ENCODE measurements at places on chromosomes 4 and X.
A peak's percentile ranks its signal among the peaks of the same experiment; 100 is the strongest.

DNA sequence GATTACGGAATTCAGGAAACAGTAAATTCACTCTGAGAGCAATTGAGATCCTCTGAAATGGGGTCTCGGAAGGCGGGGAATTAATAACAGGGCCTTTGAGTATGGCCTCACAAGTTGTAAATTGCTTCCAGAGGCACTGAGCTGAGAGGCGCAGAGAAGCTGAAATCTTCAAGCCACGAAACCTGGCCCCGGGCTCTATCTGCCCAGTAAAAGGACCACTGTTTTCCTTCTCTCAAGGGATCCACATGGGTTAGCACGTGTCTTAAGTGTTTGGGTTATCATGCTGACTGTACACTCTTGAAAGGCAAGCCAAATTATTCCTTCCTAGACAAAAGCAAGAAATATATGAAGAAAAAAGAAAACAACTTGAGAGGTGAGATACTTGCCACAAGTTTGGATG, 1012.9 kb upstream of the FTHL17 start:
- DNase-seq = no peak

- DNase-seq = no peak
These were observed 60.0 kb downstream of the FHIP1A start for GRCh38 chr4:151468715-151469696.

GRCh38 chrX:47662144-47662657, 3.2 kb upstream of the UXT start:
- no peak for DNase-seq

DNA sequence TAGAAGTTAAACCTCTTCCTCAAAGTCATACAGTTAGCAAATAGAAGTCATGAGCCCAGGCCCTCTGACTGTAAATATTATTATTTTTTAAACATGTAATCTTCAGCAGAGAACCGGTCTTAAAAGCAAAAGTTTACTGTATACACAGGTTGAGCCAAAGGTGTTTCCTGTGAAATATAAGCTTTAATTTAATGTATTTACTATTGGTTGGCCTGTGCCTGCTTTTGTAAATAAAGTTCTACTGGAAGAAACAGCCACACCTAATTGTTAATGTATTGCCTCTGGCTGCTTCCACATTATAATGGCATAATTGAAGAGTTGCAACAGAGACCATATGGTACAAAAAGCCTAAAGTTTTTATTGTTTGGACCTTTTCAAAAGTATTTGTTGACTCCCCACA, 61.0 kb upstream of the PRDM8 start:
- no peak for DNase-seq

GRCh38 chr4:39279416-39279815, 86.7 kb downstream of the RFC1 start:
- DNase-seq = no peak

- no peak for DNase-seq
These were observed 189.3 kb downstream of the DHRSX start for GRCh38 chrX:2311501-2311900.

- DNase-seq = no peak
These were observed 1.0 kb downstream of the SHISA3 start for GRCh38 chr4:42398171-42398870.

- DNase-seq = no peak
These were observed 14.8 kb upstream of the RASGEF1B start for GRCh38 chr4:81486502-81486901.

DNA sequence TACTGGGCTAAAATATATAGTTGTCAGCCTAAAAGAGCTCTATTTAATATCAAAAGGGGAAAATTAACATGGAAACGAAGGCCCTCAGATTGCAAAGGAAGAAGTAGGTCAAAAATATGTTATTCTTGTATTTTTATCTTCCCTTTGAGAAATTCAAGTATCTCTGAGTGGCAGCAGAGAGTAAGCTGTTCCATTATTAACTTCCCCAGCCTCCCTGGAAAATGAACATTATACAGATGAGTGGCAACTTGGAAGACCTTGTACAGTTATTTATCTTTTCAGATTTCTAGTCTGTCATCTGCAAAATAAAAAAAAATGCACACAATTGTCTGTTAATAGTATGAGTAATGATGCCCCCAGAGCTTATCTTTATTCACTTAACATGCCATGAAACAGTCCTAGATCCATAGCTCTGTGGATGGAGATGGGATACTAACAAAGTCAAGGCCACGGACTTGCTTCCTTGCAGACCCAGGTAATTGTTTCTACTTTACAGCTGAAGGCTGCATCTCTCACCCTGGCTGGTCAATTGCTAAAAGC, 93.0 kb downstream of the CORIN start:
- DNase-seq = no peak

- no peak for DNase-seq
These were observed 180.6 kb downstream of the RNF150 start for GRCh38 chr4:140952717-140953116.

DNA sequence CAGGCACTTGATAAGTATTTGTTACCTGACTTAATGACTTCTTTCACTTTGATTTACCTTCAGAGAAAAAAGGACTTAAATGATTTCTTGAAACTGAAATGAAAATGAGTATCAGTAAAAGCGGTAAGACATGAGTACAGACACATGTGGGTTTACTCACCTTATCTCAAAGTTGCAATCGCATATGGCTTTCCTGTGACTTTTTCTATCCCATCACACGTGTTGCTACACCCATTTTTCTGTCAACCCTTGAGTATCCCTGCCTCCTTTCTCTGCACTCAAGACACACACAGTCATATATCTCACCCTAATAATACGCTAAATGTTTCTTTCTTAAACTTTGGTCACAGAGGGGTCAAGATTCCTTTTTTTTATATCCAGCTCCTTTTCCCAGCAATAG, 11.0 kb upstream of the ARHGEF38 start:
- DNase-seq = no peak

DNA sequence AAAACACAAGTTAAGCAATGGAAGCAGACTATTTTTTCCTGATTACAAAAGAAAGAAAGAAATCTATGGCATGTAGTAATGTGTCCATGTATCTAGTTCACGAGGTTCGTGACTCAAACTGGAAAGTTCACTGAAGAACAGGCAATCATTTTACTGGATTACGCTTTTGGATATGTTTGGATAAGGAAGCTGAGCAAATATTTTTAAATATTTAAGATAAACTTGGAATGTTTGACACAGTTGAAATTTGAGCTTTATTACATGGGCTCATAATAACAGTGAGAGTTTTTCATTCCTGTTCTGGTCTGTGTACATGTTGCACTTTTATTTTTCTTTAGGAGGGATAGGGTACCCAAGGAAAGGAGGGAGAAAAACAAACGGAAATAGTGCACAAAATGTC, 244.2 kb upstream of the GK2 start:
- no peak for DNase-seq

DNA sequence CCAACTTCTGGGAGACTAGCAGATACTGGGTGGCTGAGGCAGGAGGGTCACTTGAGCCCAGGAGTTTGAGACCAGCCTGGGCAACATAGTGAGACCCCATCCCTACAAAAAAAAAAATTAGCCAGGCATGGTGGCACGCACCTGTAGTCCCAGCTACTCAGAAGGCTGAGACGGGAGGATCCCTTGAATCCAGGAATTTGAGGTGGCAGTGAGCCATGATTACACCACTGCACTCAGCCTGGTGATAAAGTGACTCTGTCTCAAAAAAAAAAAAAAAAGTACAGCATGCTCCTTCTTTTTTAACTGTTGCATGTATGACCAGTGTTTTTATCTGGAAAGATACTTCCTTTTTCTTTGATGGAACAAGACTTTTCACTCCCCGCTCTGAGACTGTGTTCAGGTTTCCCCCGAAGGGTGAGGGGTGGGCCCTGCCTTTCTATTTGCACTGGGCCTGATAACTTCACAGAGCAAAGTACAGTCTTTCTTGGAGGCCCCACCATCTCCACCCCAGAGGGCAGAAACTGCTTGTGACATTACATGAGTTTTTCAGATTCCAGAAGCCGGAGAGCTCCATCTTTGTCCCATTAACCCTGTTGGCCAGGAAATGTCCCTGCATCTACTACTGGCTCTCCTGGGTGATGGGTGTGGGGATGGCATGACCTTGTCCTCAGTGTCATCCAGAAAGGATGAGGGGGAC, 35.2 kb downstream of the NYX start:
- no peak for DNase-seq

DNA sequence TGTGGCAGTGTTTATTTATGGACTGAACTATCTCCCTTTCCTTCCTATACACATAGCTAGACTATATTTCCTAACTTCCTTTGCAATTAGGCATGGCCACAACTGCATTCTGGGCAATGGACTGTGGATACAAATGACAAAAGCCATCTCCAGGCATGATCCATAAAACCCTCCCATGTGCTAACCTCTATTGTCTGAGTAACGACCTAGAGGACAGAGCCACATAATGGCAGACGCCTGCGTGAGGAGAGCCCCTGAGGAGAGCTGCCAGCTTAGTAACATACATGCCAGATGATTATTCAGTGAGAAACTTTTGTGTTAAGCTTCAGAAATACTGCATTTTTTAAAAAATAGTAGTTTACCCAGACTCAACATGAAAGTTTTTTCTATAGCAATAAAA, 142.9 kb downstream of the ADGRA3 start:
- DNase-seq = no peak

GRCh38 chrX:120450163-120450562, 18.9 kb downstream of the LAMP2 start:
- DNase-seq = no peak

DNA sequence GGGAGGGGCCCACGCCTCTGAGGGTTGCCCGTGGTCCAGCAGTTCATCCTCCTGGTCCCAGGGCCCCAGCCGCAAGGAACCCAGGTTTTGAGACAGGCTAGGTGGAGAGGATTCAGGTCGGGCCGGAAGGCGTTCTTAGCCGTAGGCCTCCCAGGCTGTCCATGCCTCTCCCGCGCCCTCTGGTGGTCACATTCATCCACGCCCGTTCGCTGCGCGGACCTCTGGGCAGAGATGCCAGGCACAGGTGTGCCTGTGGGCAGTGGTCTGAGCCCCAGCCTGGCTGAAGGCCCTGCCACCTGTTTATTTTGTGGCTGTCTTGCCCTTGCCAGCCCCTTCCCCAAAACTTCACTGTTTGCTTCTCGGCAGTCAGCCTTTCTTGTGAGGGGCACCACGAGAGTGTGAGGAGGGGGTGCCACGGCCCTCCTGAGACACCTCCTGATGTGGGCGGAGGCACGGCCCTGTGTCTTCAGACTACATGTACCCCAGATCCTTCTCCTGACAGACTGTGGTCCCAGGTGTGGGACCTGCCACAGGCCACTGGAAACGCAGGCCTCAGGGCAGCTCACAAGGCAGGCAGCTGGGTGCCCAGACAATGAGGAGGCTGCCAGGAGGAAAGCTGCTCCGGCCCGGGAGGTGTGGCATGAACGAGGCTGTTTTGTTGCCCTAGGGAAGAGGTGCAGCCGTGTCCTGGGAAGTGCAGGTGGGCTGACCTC, 5.0 kb downstream of the UVSSA start:
- peak; percentile 88 for DNase-seq

DNA sequence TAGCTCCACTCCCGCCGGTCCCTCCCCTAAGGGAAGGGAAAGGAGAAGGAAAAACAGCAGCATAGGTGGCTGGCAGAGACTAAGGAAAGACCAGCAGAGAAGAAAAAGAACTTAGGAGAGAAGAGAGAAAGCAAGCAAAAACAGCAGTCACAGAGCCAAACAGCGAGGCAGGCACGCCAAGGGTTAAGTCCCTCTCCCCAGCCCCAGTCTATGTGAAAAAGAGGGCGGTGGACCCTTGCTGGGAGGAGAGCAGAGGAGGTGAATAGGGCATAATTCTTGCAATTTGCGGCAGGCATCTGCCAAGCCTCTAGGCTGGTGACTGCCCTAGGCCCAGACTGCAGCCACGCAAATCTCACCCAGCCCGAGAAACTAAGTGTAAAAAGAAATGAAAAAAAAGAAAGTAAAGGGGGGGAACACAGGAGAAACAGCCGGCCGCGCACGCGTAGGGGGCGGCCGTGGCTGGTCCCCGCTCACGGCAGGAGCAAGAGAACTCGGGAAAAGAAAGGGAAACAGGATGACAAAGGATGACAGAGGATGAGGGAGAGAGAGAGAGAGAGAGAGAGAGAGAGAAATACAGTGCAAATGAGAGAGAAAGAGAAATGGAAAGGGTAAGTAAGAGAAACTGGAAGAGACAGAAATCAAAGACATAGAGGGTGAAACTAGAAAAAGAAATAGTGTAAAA, 48.6 kb downstream of the MAGEA9 start:
- DNase-seq = no peak

DNA sequence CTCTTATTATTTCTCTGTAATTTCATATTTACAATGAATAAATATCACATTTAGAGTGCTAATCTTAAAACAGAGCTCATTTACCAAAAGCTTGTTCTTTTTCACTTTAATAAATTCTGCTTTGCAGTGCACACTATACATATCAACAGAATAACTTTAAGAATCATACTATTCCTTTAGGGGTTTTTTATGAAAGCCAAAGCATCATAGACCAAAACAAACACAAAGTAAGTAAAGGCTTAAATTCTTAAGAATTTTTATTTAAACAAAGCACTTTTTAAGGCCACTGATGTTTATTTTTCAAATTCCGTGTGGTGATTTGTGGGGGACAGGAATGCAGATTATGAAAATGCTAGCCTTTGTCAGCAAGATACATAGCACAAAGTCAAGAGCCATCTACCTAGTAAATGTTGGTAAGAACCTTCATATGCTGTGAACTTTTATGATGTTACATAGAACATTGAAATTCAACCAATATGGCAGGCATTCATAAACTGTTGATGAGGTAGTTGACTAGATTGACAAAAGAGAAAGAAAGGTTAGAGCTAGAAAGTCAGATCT, 17.8 kb downstream of the TIGD2 start:
- no peak for DNase-seq

DNA sequence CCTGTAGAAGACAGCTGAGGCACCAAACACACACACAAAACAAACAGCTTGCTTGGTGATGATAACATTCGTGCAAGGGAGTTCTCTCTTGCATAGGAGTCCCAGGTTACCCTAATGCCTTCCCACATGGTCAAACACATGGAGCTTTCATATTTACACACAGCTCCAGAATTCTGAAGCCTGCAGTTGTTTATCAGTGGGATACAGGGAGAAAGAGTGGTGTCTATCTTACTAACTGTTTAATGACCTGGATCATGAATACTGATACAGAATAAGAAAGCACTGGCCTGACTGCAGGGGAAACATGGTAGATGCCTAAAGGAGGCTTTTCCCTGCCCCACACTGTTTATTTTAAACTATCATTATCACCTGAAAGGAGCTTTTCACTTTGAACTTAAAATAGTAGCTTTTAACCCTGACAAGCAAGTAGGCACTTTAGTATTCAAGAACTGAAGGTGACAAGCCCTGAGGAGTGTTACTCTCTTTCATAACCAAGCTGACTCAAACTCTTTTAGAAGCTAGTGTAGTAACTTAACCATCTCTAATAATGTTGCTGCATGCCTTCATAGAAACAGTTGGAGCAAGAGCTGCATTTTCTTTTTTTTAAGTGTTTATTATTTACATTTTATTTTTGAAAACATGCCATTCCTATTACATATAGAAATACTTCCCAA, 15.6 kb downstream of the TET2 start:
- no peak for DNase-seq

- DNase-seq = no peak
These were observed 6.0 kb downstream of the FRG2 start for GRCh38 chr4:190020790-190021717.
